NCI-H1092 (cell line): ENCODE measurements at places on chromosomes 11 and 22.

DNA sequence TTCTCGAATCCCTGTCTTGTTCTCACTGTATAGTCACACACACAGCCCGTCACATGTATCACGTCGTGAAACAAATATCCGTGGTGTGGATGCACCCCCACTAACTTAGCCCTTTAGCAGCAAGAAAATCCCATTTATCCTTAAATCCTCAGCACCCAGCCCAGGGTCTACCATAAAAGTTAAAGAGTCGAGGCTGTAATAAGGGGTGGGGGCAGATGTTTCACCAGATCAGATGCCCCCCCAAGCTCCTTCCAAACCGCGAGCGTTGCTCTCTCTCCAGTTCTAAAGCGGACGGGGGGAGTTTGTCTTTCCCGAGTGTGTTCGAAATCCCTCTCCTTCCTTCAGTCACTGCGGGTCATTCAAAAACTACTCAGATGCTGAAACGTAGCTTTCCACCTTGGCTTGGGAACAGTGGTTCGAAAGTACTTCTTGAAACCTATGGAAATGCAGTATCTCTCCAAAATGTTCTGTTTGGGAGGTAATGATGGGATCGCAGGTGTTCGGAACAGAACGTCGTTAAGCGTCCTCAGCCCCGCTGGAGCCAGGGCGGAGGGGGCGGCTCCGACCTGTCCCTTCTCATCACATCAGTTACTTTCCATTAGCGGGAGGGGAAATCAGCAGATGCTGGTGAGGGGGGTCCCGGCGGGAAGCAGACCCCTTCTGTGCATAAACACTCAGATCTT lies 156.2 kb downstream of the BRD1 start:
- no peak for DNase-seq

GRCh38 chr11:63892228-63892627 lies 24.7 kb downstream of the RCOR2 start:
- DNase-seq: no peak

GRCh38 chr11:46307785-46308341 lies 30.4 kb downstream of the CREB3L1 start:
- no peak for DNase-seq

GRCh38 chr22:48478529-48479265 lies 1349.0 kb downstream of the BRD1 start:
- DNase-seq: no peak

DNA sequence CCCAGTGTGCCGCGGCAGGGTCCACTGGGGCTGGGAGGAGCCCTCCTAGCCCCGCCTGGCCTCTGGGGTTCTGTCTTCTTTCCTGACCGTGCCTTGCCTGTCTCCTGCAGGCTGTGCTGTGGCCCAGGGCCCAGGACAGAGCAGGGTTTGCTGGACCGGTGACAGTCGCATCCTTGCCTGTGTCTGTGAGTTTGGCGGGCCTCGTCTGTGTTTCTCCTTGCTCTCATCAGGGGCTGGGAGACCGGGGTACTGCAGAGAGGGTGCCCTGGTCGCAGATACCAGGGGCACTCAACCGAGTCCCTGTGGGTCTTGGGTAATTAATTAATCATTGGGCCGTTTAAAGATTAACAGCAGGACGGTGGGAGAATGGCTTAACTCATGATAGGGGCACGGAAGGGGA lies 29.9 kb downstream of the RPL3 start:
- no peak for DNase-seq

GRCh38 chr11:842370-843002 lies at the start of the genes POLR2L and TSPAN4:
Gene POLR2L, minus strand, starts transcription at chr11:842529. Its CDS starts 21 bp downstream, at chr11:842508.
Gene TSPAN4, plus strand, starts transcription at chr11:842852. Its CDS starts 7,453 bp downstream, at chr11:850305.
- peak; percentile 82 for DNase-seq

- no peak for DNase-seq
Observed at GRCh38 chr11:117413616-117414015, 86.0 kb downstream of the CEP164 start.

- no peak for DNase-seq
Observed at GRCh38 chr22:30228509-30229359, 17.8 kb downstream of the LIF start.

DNA sequence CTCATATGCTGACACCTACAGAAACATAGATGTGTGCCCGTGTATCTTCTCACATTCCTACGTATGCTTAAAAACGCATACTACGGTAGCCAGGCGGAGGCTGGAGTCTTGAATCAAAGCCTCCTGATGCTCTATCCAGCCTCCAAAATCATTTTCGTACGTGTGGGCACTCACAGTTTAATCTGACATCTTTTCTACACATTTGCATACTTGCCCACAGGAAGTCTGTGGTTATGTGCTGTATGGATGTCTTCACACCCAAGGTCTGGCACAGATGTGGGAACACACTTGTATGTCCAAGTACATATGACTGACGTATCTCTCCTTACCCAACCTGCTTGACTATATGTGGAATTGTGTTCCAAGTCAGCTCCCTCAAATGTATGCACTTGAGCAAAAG lies 561.8 kb upstream of the CADM1 start:
- no peak for DNase-seq

- DNase-seq: no peak
Observed at GRCh38 chr22:21902296-21903087, 35.0 kb upstream of the MAPK1 start.

GRCh38 chr11:109641549-109641948 lies 219.6 kb downstream of the C11orf87 start:
- no peak for DNase-seq

GRCh38 chr11:118079491-118079890 lies 2.6 kb downstream of the TMPRSS4 start:
- no peak for DNase-seq
